CD4-positive, alpha-beta memory T cell (primary cell): ENCODE measurements at places on chromosomes 6 and 20. TPM values are rescaled to one million over a fixed set of nuclear protein-coding genes. Genes with fewer than 3 reads are reported as not detected.

Gene GSTA3
- total RNA-seq: not detected

Gene SYCP2
- total RNA-seq: 5.4 TPM

Gene ZNF334
- not detected for total RNA-seq

Gene KIAA1755
- not detected for total RNA-seq

Gene RIPPLY2
- not detected for total RNA-seq

DNA sequence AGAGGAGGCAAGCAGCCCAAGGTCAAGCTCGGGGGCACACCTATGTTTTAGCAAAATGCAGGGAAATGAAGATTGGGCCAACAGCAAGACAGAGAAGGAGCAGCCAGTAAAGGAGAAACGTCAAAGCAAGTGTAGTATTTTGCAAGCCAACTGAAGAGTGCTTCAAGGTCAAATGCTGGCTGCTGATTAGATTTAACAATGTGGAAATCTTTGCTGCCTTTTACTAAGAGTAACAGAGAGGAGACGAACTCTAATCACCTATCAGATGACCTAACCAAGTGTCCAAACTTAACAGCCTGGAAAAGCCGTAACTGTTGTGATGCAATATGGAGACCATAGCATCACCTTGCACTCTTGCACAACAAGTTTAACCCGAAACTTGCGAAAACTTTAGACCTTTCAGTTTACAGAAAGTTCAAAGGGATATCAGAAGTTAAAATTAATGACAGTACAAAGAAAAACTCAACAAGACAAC lies 30.4 kb downstream of the AKIRIN2 start:
- H3K27ac ChIP-seq: no peak overlapping the region
- no peak for DNase-seq
- no peak overlapping the region for H3K4me3 ChIP-seq
- H3K27me3 ChIP-seq: no peaks in the 10 kb centered on the region
- peaks cover 8% of the 10 kb centered on the region for H3K36me3 ChIP-seq

GRCh38 chr6:38262026-38262425 lies 377.7 kb downstream of the BTBD9 start:
- H3K27ac ChIP-seq: no peak overlapping the region
- DNase-seq: no peak
- no peak overlapping the region for H3K4me3 ChIP-seq

DNA sequence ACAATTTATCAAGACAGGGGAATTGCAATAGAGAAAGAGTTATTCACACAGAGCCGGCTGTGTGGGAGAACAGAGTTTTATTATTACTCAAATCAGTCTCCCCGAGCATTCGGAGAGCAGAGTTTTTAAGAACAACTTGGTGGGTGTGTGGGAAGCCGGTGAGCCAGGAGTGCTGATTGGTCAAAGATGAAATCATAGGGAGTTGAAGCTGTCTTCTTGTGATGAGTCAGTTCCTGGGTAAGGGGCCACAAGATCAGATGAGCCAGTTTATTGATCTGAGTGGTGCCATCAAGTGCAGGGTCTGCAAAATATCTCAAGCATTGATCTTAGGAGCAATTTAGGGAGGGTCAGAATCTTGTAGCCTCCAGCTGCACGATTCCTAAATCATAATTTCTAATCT lies 50.0 kb upstream of the ECI2 start:
- no peak for DNase-seq
- no peaks in the 10 kb centered on the region for H3K36me3 ChIP-seq
- H3K4me1 ChIP-seq: no peaks in the 10 kb centered on the region
- no peak overlapping the region for H3K4me3 ChIP-seq
